EL (cell line): ENCODE measurements at places on chromosomes 5 and 9.

DNA sequence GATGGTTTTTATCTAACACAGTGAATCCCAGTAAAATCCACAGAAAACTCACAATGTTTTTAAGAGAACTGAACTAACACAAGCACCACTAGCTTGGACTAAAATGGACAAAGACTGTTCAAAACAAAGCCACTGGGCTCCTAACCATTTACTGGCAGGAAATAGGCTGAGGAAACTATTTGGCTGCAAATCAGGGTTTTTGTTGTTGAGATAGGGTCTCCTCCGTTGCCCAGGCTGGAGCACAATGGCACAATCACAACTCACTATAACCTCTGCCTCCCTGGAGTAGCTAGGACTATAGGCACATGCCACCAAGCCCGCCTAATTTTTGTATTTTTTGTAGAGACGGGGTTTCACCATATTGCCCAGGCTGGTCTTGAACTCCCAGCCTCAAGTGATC, 99.7 kb downstream of the THBS4 start:
- no peak for DNase-seq

GRCh38 chr5:157582731-157583620, 7.4 kb upstream of the ADAM19 start:
- no peak for DNase-seq

GRCh38 chr9:95979446-95979845, 104.0 kb downstream of the ERCC6L2 start:
- DNase-seq: no peak

- DNase-seq: peak; percentile 82
These were observed 1.4 kb downstream of the PRR16 start for GRCh38 chr5:120465436-120465961.

- DNase-seq: peak; percentile 70
These were observed 281.5 kb downstream of the EFNA5 start for GRCh38 chr5:107389130-107389774.

GRCh38 chr5:145922059-145922458, 14.3 kb upstream of the SH3RF2 start:
- DNase-seq: no peak

GRCh38 chr9:91555132-91555531, 131.5 kb upstream of the NFIL3 start:
- peak; percentile 31 for DNase-seq

DNA sequence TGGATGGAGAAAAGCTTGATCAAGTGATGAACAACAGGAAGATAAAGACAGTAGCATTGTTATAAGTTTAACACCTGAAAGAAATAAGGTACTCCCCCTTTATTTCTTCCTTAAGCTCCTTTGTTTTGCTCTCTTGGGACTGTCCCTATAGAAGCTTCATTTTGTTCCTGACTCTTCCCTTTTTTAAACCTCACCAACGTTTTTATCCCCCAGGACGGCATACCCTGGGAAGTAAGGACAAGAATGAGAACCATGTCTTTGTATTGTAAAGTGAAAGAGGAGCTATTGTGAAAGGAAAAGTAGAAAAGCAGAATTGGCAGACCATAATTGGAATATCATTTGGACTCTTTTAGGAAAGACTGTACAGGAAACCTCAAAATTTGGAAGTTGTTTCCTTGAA, 1368.6 kb upstream of the C9orf72 start:
- DNase-seq: no peak

DNA sequence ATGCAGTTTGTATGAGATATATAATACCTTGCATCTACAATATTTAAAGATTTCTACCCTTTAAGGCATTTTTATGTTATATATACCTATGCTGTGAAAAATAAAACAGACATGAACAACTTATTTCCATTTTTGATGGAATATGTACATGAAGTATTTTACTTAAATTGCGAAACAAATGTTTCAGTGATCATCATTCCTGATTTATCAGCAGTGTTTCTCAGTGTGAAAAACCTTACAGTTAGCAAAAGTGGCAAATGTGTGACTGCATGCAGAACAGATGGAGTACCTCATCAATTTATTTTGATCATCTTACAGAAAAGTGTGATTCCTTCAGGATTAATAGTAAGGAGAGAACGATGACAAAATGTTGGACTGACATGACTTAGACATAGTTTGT, 43.1 kb downstream of the PRR16 start:
- no peak for DNase-seq

GRCh38 chr9:112361601-112362000, 18.3 kb upstream of the HSDL2 start:
- DNase-seq: peak; percentile 50

DNA sequence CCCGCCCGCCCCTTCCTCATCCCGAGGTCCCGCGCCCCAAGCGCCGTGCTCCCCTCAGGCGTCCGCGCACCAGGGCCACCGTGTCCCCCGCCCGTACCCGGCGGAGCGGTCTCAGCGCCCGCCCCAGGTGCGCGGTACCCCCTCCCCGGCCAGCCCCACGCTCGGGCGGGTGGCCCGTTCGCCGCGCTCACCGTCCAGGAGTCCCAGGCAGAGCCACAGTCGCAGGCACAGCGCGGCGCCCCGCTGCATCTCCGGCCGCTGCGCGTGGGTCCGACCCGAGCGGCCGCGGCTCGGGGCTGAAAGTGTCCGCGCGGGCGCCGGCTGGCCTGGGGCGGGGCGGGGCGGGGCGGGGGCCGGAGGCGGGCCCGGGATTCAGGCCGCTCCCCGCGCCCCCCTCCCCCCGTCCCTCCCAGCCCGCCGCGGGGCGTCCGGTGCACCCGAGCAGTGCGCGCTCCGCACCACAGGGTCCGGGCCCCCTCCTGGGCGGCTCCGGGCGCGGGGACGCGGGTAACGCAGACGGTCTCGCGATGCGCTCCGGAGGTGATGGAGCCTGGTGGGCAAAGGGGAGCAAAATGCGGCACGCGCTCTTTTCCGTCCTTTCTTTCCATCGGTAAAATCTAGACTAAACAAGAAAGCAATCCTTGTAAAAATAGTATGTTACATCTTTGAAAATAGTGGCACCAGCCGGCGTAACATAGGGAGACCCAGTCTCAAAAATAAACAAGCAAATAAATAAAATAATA, at the start of gene FLT4:
Gene FLT4 (minus strand): TSS at position 304 of the 743 bp plus-strand sequence. CDS start 55 bp downstream, at position 249.
- no peak for DNase-seq

DNA sequence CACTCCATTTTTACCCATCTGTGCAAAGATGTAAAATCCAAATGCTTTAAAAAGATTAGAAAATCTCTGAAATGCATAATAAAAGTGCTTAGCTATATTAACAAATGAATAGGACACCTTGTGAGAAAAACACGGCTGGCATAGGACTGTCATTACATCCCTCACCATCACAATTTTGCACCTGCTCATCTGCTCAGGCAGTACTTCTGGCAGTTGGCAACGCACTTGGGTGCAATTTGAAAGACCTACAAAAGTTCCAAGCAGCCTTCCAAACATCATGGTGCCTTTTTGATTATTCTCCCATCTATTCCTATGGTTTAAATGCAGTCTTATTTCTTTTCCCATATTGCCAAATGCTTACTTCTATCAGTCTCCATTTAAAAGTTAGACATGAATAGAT, 501.8 kb downstream of the ENC1 start:
- DNase-seq: no peak

- DNase-seq: peak; percentile 60
These were observed 5.1 kb downstream of the RGS14 start for GRCh38 chr5:177362610-177363507.

GRCh38 chr9:99055384-99055783, 49.5 kb upstream of the TGFBR1 start:
- DNase-seq: peak; percentile 15

DNA sequence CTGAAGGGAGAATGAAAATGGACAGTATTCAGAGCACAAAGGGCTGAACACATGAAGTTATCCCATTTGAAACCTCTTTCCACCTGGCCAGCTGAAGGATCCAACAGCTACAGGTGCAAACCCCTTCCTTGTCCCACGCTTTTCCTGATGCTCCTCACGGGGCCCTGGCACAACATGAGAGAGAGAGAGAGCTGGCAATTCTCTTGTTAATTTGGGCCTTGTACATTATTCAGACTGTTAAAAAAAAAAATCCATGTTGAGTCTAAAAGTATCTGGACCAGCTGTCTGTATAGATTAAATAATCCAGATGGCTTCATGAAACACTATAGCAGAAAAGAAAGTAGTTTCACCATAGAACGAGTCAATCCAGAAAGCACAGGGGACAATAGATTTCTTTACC, 74.1 kb downstream of the HMHB1 start:
- no peak for DNase-seq

GRCh38 chr9:113545068-113545467, 81.5 kb downstream of the RGS3 start:
- DNase-seq: no peak

GRCh38 chr9:28120626-28121025, 547.3 kb upstream of the C9orf72 start:
- no peak for DNase-seq

DNA sequence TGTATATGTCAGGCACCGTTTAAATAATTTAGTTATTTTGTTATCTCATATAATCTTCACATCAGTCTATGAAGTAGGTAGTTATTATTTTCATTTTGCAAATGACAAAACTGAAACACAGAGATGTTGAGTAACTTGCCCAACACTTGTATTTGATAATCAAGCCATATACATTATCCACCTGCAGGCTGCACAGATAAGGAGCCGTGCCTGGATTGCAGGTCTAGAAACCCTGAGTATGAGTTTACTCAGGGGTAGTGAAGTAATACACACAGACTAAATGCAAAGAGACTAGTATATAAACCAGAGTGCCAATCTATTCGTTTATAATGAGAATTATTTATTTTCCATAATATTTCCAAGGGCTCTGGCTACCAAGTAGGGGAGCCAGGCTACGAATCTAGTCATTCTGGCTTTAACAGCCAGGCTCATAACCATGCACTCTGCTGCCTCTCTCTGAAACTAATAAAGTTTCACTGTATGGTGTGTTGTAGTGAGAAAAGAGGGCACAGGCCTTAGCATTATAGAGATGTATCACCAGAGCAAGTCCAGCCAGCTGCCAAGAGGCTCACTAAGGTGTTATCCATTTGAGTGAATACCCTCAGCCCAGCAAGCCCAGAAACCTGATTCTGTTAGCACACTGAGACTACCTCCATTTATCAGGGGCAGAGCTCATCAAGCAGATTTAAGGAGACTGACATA, 4.5 kb downstream of the HEMGN start:
- no peak for DNase-seq

DNA sequence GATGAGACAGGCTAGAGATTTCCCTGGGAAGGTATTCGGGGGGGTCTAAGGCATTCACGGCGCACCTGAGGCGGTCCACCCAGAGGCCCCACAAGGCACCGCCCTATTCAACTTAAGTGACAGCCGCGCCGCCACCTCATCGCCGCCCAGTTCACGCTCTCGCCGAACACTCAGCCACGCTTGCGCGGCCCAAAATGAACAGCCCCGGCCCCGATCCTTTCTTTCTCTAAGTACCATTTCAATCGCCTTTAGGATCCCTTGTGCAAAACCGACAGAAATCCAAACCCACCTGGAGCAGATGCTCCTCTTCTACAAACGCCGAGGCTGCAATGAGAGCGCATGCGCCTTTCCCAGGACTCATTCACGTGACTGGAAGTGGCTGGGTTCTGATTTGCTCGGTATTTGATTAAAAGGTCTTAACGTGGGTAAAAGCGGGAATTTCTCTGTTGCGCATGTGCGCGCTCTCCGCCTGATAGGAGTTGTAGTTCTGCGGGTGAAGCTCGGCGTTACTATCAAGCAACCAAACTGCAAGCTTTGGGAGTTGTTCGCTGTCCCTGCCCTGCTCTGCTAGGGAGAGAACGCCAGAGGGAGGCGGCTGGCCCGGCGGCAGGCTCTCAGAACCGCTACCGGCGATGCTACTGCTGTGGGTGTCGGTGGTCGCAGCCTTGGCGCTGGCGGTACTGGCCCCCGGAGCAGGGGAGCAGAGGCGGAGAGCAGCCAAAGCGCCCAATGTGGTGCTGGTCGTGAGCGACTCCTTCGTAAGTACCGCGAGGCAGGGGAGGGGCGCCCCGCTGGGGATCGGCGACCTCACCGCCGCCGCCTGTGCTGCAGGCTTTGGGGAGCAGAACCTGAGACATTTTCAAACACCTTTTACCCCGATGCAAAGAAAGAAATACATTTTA, at the start of the genes ARSK and SKIC3:
Gene ARSK (plus strand): TSS at position 455 of the 902 bp plus-strand sequence. CDS start 178 bp downstream, at position 633.
Gene SKIC3 (minus strand): TSS at position 331 of the 902 bp plus-strand sequence. CDS start 7,827 bp downstream, outside the sequence.
- DNase-seq: peak; percentile 99

GRCh38 chr9:36946653-36947052, 87.4 kb downstream of the PAX5 start:
- DNase-seq: peak; percentile 50

- DNase-seq: no peak
These were observed 11.3 kb downstream of the MYMK start for GRCh38 chr9:133513214-133514100.

DNA sequence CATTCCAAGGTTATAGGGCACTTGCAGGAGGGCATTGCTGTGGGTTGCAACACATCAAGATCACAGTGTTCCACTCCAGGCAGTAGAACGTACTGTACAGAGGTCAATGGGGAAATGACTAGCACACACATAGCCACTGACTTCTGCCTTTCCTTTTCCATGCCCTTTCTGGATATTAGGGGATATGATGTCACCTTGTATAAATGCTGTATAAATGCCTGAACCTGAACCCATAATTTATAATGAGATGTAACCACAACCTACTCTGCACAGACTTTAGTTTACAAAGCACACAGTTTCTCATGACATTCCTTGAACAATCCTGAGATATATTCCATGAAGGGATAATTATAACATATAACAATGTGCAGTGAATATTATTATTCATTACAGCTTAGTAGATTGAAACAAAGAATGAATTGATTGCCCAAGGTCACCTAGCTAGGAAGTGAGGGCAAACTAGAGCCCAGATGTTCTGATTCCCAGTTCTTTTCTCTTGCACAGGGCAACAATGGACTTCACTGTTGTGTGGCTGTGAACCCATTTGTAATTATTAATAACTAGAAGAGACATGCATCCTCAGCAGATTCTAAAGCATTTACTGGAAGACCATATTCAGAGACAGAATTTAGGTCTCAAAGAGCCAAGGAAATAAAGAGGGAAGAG, 5.6 kb upstream of the ABLIM3 start:
- DNase-seq: peak; percentile 92

DNA sequence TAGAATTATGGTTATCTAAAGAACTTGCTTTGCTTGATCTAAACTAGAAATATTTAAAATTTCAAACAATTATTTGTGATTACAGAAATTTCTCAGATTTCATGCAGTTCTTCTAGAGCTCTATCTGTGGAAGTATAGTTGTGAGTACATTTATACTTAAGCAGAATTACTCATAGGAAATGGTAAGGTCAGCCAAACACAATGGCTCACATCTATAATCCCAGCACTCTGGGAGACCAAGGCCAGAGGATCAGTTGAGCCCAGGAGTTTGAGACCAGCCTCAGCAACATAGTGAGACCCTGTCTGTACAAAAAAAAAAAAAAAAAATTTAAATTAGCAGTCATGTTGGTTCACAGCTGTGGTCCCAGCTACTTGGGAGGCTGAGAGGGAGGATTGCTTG, 71.0 kb downstream of the INVS start:
- peak; percentile 37 for DNase-seq

GRCh38 chr5:32278406-32278805, 34.3 kb downstream of the MTMR12 start:
- peak; percentile 61 for DNase-seq

GRCh38 chr9:27726244-27727081, 153.2 kb upstream of the C9orf72 start:
- peak; percentile 26 for DNase-seq

GRCh38 chr9:106962615-106963363, 99.8 kb downstream of the ZNF462 start:
- no peak for DNase-seq
